ENCODE measurements at places on chromosomes 11 and 22.

- DNase-seq: no peak
These were observed 155.5 kb upstream of the DDI1 start for GRCh38 chr11:103880968-103881367.

DNA sequence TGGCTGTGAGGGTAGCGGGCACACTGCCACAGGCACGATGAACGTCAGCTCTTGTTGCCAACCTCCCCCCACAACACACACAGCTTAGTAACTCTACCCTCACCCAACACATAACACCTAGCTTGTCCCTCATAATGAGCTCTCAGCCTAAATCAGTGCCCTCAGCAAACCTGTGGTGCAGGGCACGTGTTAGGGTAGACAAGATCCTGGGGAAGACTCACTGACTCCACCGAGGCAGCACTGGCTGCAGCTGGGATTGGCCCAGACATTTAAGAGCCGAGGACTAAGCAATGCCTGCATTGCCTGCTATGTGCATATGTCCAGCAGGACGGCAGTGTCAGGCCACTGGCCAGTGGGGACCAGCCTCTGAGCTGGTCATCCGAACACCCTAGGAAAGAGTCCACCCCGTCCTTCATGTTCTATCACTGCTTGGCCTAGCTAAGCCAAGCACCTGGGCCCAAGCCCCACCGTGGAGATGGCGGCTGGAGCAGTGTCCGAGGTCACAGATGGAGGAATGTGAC is 32.9 kb upstream of the TRIM29 start:
- DNase-seq: no peak

GRCh38 chr11:66598993-66599392 is 6.0 kb downstream of the CCS start:
- no peak for DNase-seq

- no peak for DNase-seq
These were observed 22.9 kb downstream of the FAM76B start for GRCh38 chr11:95766701-95767100.

GRCh38 chr11:126436209-126436755 is 80.8 kb downstream of the ST3GAL4 start:
- DNase-seq: no peak

DNA sequence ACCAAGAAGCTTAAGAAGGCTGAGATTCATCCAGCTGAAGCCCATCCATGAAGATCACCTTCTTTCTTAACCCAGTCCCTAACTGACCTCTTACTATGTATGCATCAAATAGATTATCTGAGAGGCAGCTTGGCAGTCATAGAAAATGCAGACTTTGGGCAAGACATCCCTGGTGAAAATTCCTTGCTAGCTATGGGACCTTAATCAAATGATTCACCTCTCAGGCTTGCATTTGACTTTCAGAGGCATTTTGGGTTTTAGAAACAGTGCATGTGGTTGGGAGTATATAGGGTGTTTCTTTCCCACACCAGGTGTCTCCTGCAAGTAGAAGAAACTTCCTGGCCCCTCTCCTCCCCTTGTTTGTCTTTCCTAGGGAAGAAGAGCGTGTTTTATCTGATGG is 188.5 kb upstream of the ISX start:
- peak; percentile 8 for DNase-seq

DNA sequence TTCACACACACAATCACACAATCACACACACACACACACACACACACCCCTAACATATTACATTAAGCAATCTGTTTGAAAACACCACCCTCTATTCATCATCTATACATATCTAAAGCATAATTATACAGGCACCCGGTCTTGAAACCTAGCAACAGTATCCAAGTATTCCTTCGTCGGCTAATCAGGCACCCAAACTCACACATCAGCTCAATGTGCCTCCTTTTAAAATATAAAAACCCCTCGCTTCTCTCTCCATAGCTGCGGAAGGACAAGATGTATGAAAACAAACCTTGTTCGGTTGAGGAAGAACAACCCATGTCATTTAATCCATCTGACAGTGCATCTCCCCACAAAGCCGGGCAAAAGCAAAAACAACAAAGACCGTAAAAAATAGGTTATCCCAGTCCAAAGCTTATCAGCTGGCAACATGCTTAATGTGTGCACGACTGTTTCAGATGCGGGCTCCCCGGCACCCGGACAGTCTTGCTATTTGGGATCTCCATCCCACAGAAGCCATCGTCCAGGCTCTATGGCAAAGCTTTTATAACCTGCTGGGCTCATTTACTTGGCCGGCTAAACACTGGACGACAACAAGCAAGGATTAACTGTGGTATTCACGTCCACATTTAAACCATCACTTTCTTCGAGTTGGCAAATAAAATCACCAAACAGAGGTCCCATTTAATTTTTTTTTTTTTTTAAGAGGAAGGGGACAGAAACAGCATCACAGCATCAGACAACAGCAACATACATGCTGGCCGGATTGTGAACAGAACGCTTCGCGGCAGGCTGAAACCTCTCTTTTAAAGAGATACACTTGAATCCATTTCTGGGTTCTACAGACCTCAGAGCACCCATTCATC is 365.5 kb downstream of the SHANK2 start:
- no peak for DNase-seq

DNA sequence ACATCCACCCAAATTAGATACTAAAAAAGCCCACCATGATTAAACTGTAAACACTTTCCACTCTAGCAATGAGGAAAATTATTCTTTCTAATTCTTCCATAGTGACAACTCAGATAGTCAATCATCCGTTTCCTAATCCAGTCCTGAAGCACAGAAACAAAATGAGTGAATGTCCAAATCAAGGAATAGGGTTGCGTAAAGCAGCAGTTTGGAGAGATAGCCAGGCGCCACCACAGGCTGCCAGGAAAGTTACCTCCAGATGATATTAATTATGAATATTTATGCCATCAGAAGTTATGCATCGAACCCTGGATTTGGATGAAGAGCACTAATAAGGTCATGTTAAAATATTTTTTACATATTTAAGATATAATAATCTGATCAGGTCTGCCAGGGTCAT is 63.2 kb downstream of the ETS1 start:
- DNase-seq: no peak

DNA sequence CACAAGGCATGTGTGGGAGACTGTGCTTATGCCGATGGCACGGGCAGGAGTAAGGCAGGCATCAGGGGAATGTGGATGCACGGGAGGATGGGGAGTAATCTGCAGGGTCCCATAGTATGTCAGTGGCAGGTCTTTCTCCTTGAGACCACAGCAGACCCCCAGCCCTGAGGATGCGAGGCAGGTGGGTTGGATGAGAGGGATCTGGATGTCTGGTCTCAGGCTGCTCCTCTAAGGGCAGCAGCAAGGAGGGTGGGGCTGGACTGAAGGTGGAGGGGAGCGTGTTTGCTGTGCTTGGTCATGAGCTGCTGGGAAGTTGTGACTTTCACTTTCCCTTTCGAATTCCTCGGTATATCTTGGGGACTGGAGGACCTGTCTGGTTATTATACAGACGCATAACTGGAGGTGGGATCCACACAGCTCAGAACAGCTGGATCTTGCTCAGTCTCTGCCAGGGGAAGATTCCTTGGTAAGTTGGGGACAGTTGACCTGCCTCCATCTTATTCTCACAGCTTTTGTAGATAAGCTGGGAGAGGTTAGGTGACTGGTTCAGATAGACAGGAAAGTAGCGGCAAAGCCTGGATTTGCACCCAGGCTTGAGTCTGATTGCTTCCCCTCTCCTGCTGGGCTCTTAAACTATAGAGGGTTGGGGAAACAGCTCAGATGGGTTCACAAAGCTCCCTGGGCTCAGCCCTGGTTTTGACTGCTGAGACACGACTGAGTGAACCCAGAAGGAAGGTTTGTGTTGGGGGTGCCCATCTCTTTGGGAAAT is at the start of gene APOL1:
Gene APOL1, plus strand, starts transcription at position 380 of the 769 bp plus-strand sequence. CDS start 1,823 bp downstream, outside the sequence.
- no peak for DNase-seq

- peak; percentile 76 for DNase-seq
These were observed 1.7 kb downstream of the CAPRIN1 start for GRCh38 chr11:34053161-34053686.

GRCh38 chr11:31720671-31721365 is 90.3 kb downstream of the PAX6 start:
- no peak for DNase-seq

DNA sequence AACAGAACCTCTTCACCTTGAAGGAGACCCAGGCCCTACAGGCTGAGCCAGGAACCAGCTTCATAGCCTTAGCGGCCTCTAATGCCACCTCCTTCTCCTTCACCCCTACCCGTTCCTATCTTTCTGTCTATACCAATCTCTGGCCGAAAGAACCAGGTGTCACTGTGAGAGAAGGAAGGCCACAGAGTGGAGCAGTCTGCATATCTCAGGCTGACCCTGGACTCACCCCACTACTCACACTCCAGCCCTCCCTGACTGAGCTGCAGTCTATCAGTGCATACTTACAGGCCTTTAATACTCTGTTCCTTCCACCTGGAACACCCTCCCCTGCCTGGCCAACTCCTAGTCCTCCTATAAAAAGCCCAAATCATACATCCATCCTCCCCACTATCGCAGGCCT is 32.7 kb downstream of the ARAP1 start:
- no peak for DNase-seq

GRCh38 chr11:30895046-30895445 is 308.9 kb upstream of the MPPED2 start:
- no peak for DNase-seq

- no peak for DNase-seq
These were observed 9.4 kb downstream of the ADAMTS15 start for GRCh38 chr11:130457623-130458409.

DNA sequence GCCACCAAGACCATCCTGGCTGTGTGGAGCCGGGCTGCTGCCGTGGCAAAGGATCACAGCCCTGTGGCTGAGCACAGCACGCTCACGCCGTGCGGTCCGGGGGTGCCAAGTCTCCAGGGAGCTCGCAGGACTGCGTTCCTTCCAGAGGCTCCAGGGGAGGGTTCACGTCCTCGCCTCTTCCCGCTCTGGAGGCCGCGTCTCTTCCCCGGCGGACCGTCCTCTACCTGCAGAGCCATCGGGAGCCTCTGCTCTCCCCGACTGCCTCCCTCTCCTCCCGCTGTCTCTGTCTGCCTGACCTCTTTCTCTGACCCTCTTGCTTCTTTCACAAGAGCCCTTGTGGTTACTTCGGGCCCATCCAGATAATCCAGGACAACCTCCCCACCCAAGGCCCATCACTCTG is 11.4 kb upstream of the MUC5AC start:
- DNase-seq: no peak

DNA sequence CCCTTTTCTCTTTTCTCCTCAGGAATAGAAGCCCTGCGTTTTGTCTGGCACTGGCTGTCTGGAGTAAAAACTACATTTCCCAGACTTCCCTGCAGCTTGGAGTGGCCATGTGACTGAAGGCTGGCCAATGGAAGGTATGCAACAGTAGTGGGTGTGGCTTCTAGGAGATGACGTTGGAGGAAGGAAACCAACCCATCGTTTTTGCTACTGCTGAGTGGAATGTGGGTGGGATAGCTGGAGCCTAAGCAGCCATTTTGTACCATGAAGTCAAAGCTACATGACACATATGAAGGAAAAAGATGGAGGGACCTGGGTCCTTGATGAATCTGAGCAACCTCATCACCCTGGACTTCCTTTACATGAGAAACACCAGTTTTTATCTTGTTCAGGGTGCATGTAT is 19.6 kb downstream of the FGF3 start:
- DNase-seq: no peak

GRCh38 chr11:114179234-114179941 is 116.8 kb upstream of the NNMT start:
- peak; percentile 95 for DNase-seq

DNA sequence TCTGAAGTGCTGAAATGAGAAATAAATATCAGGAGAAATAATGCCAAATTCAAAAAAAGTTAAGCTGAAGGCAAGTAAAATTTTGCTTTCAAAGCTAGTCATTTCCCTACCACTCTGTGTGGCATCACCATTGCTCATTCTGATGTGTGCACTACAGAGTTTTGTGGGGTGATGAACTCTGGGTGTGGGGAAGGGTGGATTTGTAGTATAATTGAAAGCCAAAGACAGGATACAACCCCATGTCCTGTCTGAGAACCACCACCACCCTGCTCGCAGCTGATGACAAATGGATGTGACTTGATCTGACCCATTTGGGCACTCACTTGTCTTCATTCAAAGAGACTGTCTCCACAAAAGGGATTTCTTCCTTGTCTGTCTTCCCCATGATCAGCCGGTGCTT is 19.3 kb upstream of the TMEM9B start:
- no peak for DNase-seq
